ENCODE measurements at places on chromosomes 13 and 19.

DNA sequence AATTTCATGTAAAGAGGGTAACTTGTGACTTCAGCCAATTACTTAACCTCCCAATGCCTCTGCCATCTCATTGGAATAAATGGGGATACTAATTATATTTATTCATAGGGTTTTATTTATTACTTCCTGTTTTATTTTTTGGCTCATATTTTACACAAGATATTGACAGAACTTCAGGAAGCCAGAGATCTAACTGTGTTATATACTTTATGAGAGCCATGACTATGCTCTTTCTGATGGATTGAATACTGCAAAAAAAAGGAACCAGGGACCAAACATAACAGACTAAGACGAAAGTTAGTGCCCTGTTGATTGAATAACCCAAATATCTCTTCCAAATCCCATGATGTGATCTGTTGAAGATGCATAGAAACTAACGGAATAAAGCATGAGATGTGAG lies 243.3 kb upstream of the STARD13 start:
- no peak for DNase-seq

GRCh38 chr19:13058951-13059660 lies 43.6 kb downstream of the LYL1 start:
- DNase-seq, result no peak

- peak; percentile 18 for DNase-seq
Measured at GRCh38 chr19:51789061-51789795, 5.7 kb upstream of the FPR3 start.

- DNase-seq, result peak; percentile 65
Measured at GRCh38 chr19:41944336-41944735, 14.8 kb downstream of the RABAC1 start.

DNA sequence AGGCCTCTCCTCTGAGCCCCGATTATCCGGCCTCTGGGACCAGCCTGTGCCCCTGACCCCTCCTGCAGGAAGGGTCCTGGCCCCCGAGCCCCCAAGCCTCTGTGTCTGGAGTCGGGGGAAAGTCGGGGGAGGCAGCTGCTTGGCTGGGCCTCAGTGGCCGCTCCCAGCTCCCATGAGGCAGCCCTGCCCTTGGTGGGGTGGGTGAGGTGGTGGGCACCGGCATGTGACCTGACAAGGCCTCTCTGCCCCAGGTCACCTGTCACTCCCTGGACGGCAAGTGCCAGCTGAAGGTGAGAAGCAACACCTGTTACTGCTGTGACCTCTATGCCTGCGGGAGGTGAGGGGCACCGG lies 41.5 kb downstream of the TMEM255B start:
- DNase-seq, result no peak

- DNase-seq, result no peak
Measured at GRCh38 chr13:63403733-63404132, 1988.1 kb upstream of the PCDH20 start.

- no peak for DNase-seq
Measured at GRCh38 chr19:38030686-38031422, 123.8 kb downstream of the SIPA1L3 start.

GRCh38 chr13:30752201-30752797 lies 17.0 kb downstream of the ALOX5AP start:
- peak; percentile 35 for DNase-seq

DNA sequence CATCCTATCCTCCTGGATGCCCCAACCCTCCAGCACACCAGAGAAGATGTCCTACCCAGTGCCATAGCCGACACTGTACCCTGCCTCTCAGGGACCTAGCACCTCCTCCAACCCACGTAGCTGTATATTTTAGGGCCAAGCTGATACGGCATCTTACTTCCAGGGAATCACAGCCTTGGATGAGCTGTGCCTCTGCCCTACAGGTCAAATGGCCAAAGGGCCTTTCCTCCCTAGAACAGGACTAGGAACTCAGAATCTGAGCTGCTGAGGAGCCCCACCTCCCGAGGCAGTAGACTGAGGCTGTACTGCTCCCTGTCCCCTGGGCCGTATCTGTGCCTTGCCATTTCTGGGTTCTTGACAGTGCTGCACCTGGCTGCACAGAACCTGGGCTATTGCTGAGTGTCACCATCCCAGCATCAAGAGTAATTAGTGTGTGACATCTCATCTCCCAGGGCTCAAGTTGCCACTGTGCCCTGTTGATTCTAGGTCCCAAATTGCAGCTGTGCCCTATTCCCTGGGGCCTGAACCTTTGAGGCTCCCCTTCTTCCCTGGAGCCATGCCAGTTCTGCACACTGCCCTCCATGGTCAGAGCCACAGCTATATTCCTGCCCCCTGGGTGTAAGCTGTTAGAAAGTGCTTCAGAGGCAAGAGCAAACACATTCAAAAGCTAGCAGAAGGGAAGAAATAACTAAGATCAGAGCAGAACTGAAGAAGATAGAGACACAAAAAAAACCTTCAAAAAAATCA lies 41.0 kb downstream of the VWA8 start:
- no peak for DNase-seq

DNA sequence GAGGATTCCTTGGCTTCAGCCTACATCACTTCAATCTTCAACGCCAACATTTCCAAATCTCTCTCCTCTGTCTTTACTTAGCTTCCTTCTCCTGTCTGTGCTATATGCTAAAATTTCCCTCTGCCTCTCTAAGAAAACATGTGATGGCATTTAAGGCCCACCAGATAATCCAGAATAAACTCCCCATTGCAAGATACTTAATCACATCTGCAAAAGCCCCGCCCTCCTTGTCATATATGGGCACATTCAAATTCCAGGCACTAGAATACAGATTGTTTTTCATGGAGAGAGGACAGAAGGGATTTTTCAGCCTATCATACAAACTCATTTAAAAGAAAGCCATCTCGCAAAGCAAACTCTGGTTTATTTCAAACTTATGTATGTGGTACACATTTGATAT lies 16.2 kb downstream of the ARGLU1 start:
- no peak for DNase-seq

DNA sequence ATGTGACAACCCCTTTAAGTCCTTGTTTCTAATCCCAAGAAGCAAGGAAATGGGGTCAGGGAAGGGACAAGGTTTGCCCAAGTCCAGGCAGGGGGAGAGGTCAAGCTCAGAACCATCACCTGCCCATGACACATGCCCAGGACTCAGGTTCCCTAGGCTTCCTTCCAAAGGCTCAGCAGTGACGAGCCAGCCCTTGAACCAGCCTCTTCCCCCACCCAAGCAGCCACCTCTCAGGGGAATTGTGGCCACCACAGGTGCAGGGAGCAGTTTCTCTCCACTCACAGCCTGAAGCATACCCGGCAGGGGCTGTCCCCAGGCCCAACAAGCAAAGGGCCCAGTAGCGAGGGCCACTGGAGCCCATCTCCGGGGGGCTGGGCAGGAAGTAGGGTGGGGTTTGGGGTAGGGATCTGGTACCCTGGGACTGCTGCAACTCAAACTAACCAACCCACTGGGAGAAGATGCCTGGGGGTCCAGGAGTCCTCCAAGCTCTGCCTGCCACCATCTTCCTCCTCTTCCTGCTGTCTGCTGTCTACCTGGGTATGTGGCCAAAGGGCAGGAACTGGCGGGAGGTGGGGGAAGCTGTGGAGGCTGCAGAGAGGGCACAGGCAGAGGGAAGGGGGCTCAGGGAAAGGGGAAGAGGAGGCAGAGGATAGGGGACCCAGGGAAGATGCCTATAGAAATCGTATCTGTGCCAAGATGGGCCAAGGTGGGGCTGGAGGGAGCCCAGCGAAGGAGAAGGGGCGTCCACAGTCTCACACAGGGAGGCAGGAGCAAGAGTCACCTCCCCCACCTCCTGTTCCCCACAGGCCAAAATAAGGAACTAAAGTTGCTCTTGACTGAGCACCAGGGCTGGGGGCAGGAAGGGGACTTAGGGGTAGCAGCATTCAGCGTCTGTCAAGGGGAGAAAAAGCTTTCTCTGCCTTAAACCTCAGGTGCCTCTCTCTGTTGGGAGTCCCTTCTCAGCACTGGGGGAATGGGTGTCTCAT lies at the start of gene CD79A:
CD79A (plus strand) TSS at position 433 of the 986 bp plus-strand sequence; CDS start at position 459, 26 bp downstream.
- DNase-seq, result no peak

DNA sequence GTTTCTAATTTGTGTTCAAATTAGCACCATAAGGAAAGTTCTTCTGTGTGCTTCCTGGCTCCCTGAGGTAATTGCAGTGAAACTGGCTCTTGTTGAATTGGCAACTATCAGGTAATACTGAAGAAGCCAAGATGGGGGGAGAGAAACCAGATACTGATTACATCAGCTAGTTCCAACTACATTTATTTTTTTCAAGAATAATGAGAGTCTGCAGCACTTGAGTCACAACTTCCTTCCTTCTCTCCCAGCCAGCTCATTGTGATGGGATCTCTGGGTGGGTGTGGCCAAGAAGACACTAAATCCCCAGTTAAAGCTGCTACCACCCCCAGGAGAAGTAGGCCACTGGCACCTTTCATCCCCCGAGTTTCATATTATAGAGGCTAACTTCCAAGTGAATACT lies 100.7 kb upstream of the RXFP2 start:
- peak; percentile 79 for DNase-seq

- DNase-seq, result no peak
Measured at GRCh38 chr13:26831336-26831908, 70.8 kb upstream of the GPR12 start.

- DNase-seq, result no peak
Measured at GRCh38 chr19:55485439-55486011, 537 bp downstream of the NAT14 start.

DNA sequence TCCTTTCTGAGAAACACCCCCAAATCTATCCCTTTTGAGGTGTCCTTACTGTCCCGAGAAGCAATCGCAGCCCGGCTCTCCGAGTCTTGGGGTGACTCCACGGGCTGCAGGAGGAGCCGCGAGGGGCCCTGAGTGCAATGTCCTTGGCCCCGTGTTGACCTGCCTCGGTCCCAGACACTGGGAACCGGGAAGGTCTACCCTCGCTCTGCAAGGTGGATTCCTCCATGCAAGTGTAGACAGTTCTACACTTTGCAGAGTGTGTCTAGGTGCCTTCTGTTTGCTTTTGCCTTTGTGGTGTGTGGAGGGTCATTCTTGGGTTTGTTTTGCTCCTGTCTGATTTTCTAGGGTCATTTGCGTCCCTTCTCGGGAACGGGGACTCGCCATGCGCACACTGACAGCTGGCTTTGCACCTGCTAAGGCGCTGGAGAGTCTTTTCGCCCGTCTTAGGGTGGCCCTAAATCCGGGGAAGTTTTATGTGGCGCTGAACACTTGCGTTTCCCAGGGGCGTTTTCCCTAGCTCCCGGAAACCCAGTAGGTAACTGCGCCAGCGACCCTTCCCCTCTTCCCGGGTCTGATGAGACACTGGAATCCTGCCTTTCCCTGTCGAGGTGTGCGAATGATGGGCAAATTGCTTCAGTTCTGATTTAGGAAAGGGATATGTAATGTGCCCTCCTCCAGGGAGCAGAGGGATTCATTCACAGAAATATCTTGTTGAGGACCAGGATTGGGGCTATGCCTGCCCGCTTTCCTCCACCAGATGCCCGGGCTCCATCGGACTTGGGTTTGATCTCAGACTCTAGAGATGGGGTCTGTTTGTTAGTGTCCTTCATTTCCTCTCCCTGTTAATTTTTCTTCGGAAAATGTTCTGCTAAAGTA lies 755 bp downstream of the SERTM1 start:
- DNase-seq, result peak; percentile 3

GRCh38 chr19:18425515-18426415 lies 6.6 kb downstream of the SSBP4 start:
- peak; percentile 93 for DNase-seq

GRCh38 chr13:94617389-94618000 lies 15.8 kb downstream of the GPR180 start:
- peak; percentile 29 for DNase-seq

DNA sequence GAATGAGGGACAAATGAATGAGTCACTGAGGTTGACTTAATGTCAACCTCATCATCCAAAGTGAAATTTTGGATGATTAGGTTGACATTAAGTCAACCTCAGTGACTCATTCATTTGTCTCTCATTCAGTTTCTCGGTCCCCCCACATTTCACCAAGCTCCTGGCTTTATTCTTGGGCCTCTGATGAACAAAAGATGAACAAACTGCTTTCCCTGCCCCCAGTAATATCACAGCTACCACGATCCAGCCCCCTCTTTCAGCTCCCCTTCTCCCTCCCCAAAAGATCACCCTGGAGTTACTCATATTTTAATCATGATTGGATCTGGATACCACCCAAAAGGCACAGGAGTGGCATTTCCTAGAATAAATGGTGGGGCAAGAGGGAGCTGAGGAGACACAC lies 10.8 kb downstream of the CEACAM18 start:
- DNase-seq, result no peak

GRCh38 chr19:18291590-18292461 lies 10.4 kb upstream of the JUND start:
- peak; percentile 85 for DNase-seq

DNA sequence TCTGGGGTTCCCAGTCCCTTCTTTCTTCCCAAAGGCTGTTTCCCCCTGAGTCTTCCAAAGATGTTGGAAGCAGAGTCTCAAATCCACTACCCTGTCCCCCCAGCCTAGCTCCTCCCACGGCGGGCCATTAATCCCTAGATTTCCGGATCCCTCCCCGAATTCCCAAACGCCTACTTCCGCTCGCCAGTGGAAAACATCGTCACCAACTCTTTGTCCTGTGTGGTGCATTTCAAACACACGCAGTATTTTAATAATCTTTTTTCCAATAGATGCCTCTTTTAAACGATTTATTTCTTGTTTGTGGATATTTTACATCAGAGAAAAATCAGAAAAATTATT lies 610 bp downstream of the ZNF791 start:
- peak; percentile 90 for DNase-seq

GRCh38 chr13:99347911-99348451 lies 40.8 kb upstream of the GPR183 start:
- DNase-seq, result no peak

GRCh38 chr19:47545061-47545948 lies 27.6 kb downstream of the ZNF541 start:
- DNase-seq, result peak; percentile 47

DNA sequence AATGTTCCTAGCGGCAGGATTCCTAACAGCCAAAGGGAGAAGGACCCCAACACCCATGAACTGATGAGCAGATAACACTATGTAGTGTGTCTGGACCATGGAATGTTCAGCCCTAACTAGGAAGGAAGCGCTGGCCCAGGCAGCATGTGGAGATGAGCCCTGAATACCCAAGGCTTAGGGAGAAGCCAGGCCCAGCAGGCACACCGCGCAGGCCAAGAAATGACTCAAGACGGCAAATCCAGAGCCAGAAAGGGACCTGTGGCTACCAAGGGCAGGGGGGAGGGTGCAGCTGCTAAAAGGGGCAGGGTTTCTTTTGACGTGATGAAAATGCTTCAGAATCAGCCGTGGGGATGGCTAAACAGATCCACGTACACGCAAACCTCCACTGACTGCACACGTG lies 20.7 kb upstream of the TINCR start:
- DNase-seq, result no peak

GRCh38 chr13:110183910-110184309 lies 123.0 kb downstream of the COL4A1 start:
- DNase-seq, result no peak

GRCh38 chr19:28117143-28117542 lies 1095.8 kb downstream of the UQCRFS1 start:
- DNase-seq, result no peak

Measured in GM03348 (cell line).